ENCODE measurements at places on chromosomes 5 and 9. TPM values are rescaled to one million over a fixed set of nuclear protein-coding genes. Genes with fewer than 3 reads are reported as not detected.

The BAAT gene
- not detected for total RNA-seq

The RNF130 gene
- 82.5 TPM for total RNA-seq

The NUTM2F gene
- not detected for total RNA-seq

The TXNDC8 gene
- total RNA-seq, result not detected

The COL15A1 gene
- 9.3 TPM for total RNA-seq

The TMEM8B gene
- total RNA-seq, result 2.9 TPM

The CDC37L1 gene
- 13.4 TPM for total RNA-seq

The SPAG8 gene
- total RNA-seq, result 2.3 TPM

The LURAP1L gene
- 13.9 TPM for total RNA-seq

The IL13 gene
- total RNA-seq, result not detected

The PLCXD3 gene
- total RNA-seq, result 0.23 TPM

The LCP2 gene
- 245 TPM for total RNA-seq

The CARD9 gene
- total RNA-seq, result 13.2 TPM

The PFDN1 gene
- 38.0 TPM for total RNA-seq

The FYB1 gene
- 232 TPM for total RNA-seq

The ACSL6 gene
- total RNA-seq, result 6.2 TPM

The PHYHD1 gene
- total RNA-seq, result 10.5 TPM

The SYNPO gene
- total RNA-seq, result 68.9 TPM

The OXCT1 gene
- total RNA-seq, result 11.0 TPM

The SLC4A9 gene
- not detected for total RNA-seq

The CYLC2 gene
- total RNA-seq, result not detected

The PCDHAC2 gene
- total RNA-seq, result 3.9 TPM

The SNCB gene
- not detected for total RNA-seq

The ANKRD18A gene
- total RNA-seq, result 0.68 TPM

The PCDHB2 gene
- 1.4 TPM for total RNA-seq

The MLANA gene
- not detected for total RNA-seq

The MSX2 gene
- 0.19 TPM for total RNA-seq

The TRAF1 gene
- total RNA-seq, result 22.4 TPM

The PTGS1 gene
- total RNA-seq, result 16.8 TPM

The IL9 gene
- not detected for total RNA-seq

The TAL2 gene
- not detected for total RNA-seq

The PKD2L2 gene
- not detected for total RNA-seq

The SLCO6A1 gene
- total RNA-seq, result not detected

The SAPCD2 gene
- total RNA-seq, result 3.0 TPM

The AK8 gene
- total RNA-seq, result 1.8 TPM

The CCL28 gene
- 13.0 TPM for total RNA-seq

The GPX8 gene
- total RNA-seq, result 5.9 TPM

The FTMT gene
- total RNA-seq, result not detected

The NDUFAF2 gene
- total RNA-seq, result 13.4 TPM

The ERAP2 gene
- 66.8 TPM for total RNA-seq

The PRR16 gene
- total RNA-seq, result 3.0 TPM

The SLC6A18 gene
- not detected for total RNA-seq

The EQTN gene
- not detected for total RNA-seq

The STKLD1 gene
- total RNA-seq, result 0.29 TPM

The FBP1 gene
- total RNA-seq, result 17.8 TPM

The PROB1 gene
- 1.6 TPM for total RNA-seq

The MEGF10 gene
- total RNA-seq, result 0.27 TPM

The EGFLAM gene
- total RNA-seq, result 11.6 TPM

The SLC45A2 gene
- 0.74 TPM for total RNA-seq

The TMEM174 gene
- not detected for total RNA-seq
